KG1 (cell line): ENCODE measurements at places on chromosomes 3 and 15.

DNA sequence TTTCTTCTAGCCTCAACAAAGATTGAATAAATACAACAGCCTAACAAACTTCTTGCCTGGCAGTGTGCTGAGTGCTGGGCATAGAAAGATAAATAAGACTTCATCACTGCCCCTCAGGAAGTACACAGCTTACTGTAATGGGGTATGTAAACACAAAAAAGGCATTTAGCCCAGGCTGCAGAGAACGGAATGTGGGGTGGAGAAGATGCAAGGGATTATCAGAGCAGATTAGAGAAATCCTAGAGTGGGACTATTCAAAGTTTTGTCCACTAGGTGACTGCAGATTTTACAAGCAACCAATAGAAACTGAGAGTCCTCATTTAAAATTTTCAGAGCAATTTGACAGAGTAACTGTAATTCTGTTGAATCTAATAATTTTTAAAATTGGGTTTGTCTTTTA is 35.4 kb upstream of the TSC22D2 start:
- DNase-seq, result no peak

GRCh38 chr3:81764002-81764401 is 2.6 kb upstream of the GBE1 start:
- DNase-seq, result no peak

GRCh38 chr3:47006145-47006651 is 26.7 kb downstream of the NBEAL2 start:
- no peak for DNase-seq

DNA sequence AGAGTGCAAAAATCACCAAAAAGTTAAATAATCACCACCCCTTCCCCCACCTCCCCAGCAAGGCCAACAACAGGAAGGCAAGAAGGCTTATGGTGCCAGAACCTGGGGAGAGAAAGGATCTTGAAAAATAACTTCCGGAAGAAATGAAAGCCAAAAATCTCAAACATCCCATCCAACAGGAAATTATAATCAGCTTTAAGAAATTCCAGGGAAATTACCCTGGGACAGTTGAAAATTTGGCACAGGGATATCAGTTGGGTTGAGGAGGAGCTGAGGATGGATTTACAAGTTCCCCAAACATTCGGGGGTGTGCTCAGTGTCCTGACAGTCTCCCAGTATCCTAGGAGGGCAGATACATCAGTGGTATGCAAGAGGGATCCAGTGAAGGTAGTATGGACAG is 82.7 kb downstream of the POLR2M start:
- DNase-seq, result no peak

DNA sequence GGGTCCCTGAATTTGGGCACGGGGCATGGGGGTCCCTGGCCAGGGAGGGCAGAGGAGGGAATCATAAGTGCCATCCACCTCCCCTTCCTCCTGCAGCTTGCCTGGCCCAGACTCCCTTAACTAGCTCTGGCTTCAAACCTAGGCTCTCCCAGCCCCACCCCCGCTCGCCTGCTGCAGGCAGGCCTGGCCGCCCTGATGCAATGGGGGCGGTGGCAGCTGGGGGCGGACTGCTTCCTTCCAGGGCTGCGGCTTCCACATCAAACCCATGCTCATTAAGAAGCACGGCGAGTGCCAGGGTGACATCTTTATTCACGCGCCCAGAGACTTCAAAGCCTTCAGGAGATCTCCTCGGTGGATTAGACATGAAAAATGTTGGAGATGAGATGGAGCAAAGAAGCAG is 123.1 kb downstream of the TPRA1 start:
- no peak for DNase-seq

- no peak for DNase-seq
Measured at GRCh38 chr3:112489674-112490479, 9.4 kb downstream of the BTLA start.

DNA sequence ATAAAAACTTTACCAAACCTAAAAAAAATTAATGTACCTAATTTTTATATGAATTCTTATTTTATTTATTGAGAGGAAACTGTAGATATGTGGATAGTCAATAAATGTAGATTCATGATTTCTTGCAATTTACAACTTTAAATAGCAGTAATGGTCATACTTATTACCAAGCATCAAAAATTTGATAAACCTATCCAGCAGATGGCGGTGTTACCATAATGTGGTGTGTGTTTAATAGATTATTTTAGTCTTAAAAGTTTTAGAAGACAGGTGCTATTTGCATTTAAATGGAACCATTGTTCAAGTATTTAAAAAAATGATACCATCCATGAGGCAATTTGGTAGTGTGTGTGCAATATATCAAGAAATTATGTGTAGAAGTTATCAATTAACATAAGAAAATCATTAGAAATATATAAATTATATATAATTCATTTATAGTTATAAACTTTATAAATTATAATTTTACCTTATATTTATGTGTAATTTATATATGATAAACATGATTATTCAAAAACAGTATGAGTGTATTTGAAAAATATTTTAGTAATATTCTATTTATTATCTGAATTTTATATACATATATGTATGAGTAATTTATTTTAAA is 176.0 kb upstream of the BCHE start:
- peak; percentile 39 for DNase-seq

GRCh38 chr3:185103359-185104127 is 49.3 kb downstream of the C3orf70 start:
- no peak for DNase-seq

GRCh38 chr15:25719101-25719985 is 143.8 kb downstream of the ATP10A start:
- no peak for DNase-seq

- no peak for DNase-seq
Measured at GRCh38 chr15:41494190-41494921, 682 bp downstream of the ITPKA start.

GRCh38 chr3:170306015-170306414 is 51.5 kb upstream of the SKIL start:
- DNase-seq, result no peak

- DNase-seq, result no peak
Measured at GRCh38 chr3:173703771-173704170, 306.2 kb downstream of the NLGN1 start.

DNA sequence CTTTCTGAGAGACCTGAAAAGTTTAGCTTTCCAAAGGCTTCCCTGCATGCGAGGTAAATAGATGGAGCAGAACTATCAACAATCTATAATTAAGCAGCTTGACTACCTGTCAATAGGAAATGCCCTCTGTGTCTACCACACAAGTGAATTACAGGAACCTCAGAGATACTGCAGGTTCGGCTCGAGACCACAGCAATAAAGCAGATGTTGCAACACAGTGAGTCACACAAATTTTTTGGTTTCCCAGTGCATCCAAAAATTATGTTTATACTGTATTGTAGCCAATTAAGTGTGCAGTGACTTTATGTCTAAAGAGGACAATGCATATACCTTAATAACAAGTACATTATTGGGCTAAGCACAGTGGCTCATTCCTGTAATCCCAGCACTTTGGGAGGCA is 252.0 kb downstream of the UBE2E2 start:
- DNase-seq, result peak; percentile 44

- no peak for DNase-seq
Measured at GRCh38 chr3:171933441-171933840, 90.3 kb downstream of the TMEM212 start.

DNA sequence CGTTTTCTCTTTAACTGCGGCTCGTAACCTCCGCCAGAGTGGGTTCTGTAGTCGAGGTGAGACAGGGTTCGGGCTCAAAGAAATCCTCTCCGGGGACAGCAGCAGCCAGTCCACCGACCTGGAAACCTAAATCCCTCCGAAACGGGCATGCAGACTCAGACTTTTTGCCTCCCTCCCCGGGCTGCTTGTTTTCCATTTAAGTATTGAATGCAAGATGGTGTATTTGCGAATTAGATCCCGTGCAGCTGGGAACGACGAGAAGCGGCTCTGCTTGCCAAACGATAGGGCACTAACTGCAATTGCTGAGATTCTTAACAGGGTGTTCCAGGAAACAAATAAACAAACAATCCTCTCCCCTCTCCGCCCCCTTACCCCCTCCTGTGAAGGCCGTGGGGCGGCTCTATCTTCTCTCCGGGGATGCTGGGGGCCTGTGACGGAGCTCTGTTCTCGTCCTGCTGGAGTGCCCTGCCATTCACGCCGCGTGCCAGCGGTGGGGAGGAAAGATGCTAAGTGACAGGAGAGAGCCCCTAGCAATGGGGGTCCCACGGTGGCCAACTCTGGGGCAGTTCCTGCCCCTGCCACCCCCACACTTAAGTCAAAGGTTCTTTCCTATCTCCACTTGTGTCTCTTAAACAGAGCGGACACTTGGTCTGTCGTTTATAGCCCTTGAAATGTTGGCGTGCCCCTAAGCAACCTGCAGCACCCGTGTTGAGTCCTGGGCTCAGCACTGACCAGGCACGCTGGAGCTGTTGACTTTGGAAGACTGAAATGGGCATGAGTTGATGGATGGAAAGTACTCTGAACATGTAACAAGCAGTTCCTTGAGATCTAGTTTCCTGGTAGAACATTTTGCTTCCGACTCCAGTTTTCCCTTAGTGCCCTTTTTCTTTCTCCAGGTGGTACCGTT is 1.3 kb upstream of the ETV5 start:
- no peak for DNase-seq

GRCh38 chr3:179168918-179169317 is 20.8 kb downstream of the PIK3CA start:
- DNase-seq, result no peak

- no peak for DNase-seq
Measured at GRCh38 chr3:195540027-195540426, 3.1 kb downstream of the PPP1R2 start.

GRCh38 chr3:157294491-157294890 is 134.5 kb upstream of the CCNL1 start:
- DNase-seq, result no peak

- no peak for DNase-seq
Measured at GRCh38 chr15:31157644-31158069, 56.1 kb upstream of the TRPM1 start.

DNA sequence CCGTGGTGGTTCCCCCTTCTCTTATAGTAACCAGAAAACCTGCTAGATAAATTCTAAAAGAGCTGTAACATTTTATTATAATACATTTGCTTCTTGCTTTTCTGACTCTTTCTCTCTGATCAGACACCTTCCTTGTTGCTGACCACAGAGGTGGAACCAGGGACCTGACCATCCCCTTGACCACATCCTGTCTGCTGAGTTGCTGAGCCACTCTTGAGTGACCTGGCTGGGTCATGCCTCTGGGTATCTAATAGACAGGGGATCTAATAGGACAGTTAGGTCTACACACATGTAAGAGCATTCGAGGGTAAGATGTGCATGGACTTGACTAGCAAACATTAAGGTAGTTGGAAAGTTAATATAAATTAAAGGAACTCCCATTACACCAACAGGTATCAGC is 22.8 kb upstream of the TRIM59 start:
- DNase-seq, result no peak

GRCh38 chr3:71210257-71211007 is 373.1 kb downstream of the FOXP1 start:
- DNase-seq, result no peak

DNA sequence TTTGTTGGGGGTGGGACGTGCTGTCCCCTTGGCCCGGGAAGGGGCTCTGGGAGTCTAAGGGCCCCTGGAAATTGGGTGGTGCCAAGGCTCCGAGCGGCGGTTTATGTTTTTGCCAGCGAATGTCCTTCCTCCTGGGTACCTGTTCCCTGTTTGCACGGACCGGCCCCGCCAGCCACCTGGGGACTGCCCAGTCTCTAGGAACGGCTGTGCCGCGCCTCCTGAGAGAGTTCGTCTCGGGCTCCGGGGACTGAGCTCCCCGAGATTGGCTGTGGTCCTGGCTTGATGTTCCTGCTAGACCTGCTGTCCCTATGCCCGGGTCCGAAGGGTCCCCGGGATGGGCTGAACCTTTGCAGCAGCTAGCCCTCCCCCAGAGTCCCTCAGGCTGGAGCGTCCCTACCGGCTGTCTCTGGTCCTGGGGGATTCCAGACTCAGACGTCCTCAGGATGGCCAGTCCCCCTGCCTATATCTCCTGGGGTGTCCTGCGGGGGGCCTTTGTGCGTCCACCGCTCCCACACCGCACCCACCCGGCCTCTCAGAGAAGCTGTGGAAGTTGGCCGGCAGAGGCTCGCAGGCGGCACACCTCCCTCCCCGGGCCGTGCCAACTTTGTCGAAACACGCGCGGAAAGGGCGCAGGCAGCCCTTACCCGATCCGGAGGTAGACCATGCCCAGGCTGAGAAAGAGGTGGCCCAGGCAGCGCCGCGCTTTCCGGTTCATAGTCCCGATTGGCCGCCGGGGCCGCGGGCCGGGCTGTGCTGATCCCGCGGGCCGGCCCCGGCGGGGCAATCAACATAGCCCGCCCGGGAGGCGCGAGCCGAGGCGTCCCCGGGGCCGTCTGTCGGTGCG is 547 bp downstream of the WNT7A start:
- no peak for DNase-seq

DNA sequence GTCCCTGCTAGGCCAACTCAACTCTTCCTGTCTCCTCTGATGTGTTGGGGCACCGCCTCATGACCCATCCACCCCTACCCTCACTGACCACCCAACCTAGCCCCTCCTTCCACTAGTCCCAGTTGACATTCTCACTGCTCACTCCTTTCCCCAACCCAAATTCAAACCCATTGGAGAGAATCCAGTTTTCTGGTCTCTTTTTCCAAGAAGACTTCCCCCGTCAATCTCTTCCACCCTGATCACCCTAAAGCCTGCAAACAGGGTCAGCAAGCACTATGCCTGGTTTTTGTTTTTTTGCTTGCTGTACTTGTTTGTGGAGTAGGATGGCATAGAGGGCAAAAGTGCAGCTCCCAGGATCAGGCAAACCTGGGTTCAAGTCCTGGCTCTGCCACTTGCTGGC is 176.6 kb upstream of the PPP2R3A start:
- no peak for DNase-seq

DNA sequence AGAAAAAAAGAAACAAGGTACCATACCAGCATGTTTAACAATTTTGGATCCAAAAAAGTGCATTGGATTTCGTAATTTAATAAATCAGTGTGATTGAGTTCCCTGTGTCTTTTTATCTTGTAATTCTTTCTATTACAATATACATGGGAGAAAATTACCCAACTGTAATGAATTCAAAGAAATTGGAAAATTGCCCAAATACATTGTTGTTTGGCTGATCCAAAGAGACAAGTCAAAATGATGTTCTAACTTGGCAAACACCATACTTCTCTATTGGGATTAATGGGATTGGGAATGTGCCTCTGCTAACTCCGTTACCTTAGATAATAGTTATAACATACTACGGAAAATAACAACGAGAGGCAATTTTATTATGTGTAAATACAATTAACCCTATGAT is 1097.1 kb downstream of the ROBO1 start:
- DNase-seq, result no peak

DNA sequence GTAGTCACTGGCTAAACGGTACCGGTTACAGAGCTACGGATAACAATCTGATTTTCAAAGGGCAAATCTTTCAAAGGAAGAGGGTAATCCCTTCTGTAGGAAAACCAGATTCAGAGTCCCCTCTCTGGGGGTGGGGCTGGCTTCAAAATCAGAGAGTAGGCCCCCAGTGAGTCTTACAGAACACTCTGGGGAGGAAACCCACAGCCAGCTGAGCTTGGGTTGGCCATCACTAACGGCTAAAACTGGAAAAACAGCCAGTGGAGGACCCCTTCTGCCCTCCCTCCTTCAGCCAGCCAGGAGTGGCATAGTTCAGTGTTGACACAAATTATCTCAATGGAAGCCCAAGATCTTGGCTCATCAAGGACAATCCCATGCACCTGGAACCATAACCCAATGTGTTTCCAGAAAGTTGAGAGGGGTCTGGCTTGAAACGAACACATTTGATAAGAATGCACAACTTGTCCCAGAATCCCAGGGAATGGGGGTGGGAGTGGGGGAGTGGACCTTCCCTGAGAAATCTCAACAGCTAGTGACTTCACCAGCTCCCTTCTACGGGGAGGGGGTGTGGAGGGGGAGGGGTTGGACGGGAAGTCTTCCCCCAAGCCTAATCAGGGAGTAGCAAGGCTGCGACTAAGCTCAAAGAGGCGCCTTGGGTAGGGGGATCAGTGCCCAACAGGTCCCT is 1.0 kb downstream of the RASL12 start:
- no peak for DNase-seq
